Mesenchymal stem cell (in vitro differentiated cells and primary cell): ENCODE measurements at places on chromosomes 4 and X.

GRCh38 chr4:78213218-78213617, 156.1 kb downstream of the FRAS1 start:
- DNase-seq = no peak

DNA sequence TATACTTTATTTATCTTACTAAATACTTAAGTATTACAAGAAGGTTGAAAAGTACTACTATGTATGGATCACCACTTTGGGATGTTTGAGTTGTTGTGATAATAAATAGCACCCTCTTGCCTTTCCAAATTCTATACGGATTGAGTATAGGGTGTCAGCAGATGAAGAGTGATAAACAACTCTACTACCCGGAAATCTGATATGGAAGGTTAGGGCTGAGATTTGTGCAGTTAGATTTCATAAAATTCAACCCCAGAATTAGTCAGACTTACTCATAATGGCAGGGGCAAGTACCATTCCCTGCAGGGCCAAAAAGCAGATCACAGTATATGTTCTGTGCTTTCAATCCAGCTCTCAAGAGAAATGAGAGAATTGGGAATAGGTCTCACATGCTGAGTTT, 1008.9 kb upstream of the PCDH7 start:
- DNase-seq = no peak

DNA sequence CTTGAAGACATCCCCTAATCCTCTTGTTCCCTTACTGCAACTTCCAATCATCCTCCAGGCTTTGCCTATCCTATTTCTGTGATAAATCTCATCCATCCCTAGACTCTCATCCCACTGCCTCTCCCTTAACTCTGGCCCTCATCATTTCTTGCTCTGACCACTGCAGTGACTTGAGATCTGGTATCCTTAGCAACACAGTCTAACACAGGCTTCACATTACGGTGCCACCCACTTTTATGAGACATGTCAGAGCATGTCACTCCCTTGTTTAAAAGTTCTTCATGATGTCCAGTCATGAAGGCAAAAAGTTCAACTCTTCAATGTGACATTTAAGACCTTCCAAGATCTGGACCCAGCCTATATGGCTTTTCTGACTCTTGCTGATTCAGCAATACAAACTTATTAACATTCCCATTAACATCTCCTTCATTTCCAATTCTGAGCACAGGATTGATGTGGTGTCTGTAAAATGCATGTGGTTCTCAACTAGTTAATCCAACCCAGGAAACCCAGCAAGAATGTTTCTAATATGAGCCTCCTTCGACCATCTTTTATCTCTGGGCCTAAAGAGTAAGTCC, 64.0 kb downstream of the OR13H1 start:
- DNase-seq = peak; percentile 18

DNA sequence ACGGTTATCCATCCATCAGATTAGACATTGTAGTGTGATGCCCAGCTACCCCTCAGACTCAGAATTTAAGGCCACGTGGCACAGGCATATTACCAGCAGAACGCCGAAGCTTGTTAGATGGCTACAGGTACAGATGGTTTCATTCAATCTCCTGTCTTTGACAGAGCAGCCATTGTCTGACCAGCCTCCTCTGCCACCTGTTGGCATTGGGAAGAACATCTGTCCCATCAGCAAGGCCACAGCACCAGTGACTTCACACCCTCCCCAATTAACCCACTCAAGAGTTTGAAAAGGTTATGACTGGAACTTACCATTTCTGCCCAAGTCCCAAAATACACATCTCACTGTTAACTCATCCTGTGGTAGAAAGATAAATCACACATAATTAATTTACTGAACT, 22.0 kb upstream of the PHKA2 start:
- DNase-seq = no peak

GRCh38 chr4:32574803-32575202, 1854.6 kb downstream of the PCDH7 start:
- no peak for DNase-seq

- no peak for DNase-seq
Observed at GRCh38 chrX:17038681-17039161, 92.3 kb downstream of the REPS2 start.

- no peak for DNase-seq
Observed at GRCh38 chr4:31045724-31046318, 325.7 kb downstream of the PCDH7 start.

GRCh38 chr4:181853881-181854511, 389.2 kb upstream of the TENM3 start:
- no peak for DNase-seq

- no peak for DNase-seq
Observed at GRCh38 chr4:153518001-153518400, 51.8 kb downstream of the TMEM131L start.
